A172 (cell line): ENCODE measurements at places on chromosomes 1 and 21. TPM values are rescaled to one million over a fixed set of nuclear protein-coding genes. Genes with fewer than 3 reads are reported as not detected.

RHCE gene
- total RNA-seq, result 0.38 TPM in 1 of 2 replicates, not detected in the other

LCE1F gene
- total RNA-seq, result not detected in 2 replicates

ORC1 gene
- total RNA-seq, result 21.1 and 24.3 TPM in 2 replicates

CELF3 gene
- total RNA-seq, result not detected in 2 replicates

AK5 gene
- total RNA-seq, result 2.0 and 9.0 TPM in 2 replicates

KCNAB2 gene
- 4.7 and 14.4 TPM in 2 replicates for total RNA-seq

SLC45A1 gene
- 0.74 and 4.3 TPM in 2 replicates for total RNA-seq

- peak; percentile 98 for DNase-seq
Measured at GRCh38 chr1:212514056-212514614, 81.4 kb downstream of the NENF start.

GRCh38 chr1:230194525-230194924 lies 127.5 kb downstream of the GALNT2 start:
- DNase-seq, result no peak

- no peak for DNase-seq
Measured at GRCh38 chr1:119550381-119550780, 43.4 kb downstream of the HSD3B1 start.

GRCh38 chr1:37069406-37069805 lies 35.1 kb upstream of the GRIK3 start:
- no peak for DNase-seq

- no peak for DNase-seq
Measured at GRCh38 chr1:198638894-198639635, at the start of gene PTPRC. Gene PTPRC (plus strand): TSS chr1:198639040. CDS start chr1:198639269, 229 bp downstream.

- DNase-seq, result no peak
Measured at GRCh38 chr21:43858806-43859648, 6.0 kb upstream of the AGPAT3 start.

DNA sequence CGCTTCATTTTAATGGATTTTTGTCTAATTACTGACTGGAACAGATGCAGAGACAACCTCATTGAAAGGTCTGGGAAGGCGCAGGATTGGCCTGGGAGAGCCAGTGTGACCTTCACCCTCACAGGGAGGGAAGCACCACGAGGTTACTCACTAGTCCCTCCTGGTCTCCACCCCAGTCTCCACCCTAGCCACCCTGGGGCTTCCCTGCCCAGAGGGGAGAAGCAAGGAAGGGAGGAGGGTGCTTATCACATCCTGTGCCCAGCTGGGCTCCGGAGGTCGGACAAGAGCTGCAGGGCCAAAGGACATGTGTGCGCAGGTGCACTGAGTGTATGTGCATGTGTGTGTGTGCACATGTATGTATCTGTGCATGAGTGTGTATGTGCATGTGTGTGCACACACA lies 220.1 kb upstream of the VAMP3 start:
- no peak for DNase-seq

DNA sequence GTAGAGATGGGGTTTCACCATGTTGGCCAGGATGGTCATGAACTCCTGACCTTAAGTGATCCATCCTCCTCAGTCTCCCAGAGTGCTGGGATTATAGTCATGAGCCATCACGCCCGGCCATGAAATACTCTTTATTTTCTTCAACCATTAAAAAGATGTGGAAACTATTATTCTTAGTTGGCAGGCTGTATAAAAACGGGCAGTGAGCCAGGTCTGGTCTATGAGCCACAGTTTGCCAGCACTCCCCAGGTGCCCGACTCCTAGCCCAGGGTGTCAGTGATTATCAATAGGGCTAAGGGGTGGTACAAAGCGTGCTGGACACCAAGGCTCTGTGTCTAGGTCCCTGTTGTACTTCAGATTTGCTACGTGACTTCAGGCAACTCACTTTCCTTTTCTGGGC lies 3.7 kb upstream of the TMEM61 start:
- DNase-seq, result no peak

- DNase-seq, result peak; percentile 5
Measured at GRCh38 chr1:192303029-192303428, 13.8 kb upstream of the RGS21 start.

GRCh38 chr1:117919376-117919775 lies 10.0 kb downstream of the GDAP2 start:
- no peak for DNase-seq

GRCh38 chr1:23423415-23424292 lies 894 bp downstream of the TCEA3 start:
- no peak for DNase-seq

- no peak for DNase-seq
Measured at GRCh38 chr1:228216371-228217320, 8.8 kb downstream of the OBSCN start.
